RPMI7951 (cell line): ENCODE measurements at places on chromosomes 4 and X.

GRCh38 chr4:83852085-83852451, 316.2 kb downstream of the GPAT3 start:
- DNase-seq = peak; percentile 58

DNA sequence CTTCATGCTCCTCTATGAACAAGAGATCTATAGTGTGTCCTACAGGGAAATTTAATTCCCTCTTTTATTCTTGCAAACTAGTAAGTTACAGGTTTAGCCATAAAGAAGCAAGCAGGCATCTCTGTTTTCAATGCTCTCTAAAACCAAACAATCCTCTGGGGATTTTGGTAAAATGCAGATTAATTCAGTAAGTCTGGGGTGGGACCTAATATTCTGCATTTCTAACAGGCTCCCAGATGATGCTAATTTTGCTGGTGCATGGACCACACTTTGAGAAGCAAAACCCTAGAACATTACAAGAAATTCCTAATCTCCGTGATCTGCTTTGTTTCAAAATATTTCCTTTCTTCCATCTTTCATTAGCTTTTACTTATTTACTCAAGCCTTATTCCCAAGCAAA, 344.9 kb downstream of the PACRGL start:
- DNase-seq = no peak

DNA sequence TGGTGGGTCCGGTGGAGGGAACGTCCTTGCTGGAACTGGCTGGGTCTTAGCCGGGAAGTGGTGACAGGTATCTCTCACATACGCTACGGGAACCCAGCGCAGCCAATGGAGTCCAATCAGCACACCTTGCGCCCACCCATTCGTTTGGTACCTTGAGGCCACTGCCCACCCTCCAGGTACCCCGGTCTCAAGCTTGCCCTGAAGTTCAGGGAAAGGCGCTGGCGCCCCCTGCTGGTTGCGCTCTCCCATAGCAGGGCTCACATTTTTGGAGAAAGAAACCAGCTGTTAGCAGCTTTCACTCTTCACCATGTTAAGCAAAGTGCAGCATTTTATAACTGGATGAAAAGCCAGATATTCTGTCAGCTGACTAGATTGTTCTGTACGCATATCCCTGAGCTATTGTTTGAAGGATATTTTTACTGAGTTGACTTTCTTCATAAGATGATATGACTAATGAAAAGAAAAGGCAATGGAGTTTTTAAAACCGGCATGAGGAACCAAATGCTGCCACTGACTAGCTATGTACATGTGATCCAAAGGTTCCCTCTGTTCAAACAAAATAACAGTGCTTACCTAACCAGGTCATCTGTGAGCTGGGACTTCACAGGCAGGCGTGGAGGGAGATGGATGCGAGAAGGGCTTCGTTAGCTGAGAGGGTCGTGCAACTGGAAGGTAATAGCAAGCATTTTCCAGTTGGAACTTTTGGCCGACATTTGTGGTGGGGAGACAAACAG, 43.7 kb downstream of the OTOP1 start:
- DNase-seq = no peak

DNA sequence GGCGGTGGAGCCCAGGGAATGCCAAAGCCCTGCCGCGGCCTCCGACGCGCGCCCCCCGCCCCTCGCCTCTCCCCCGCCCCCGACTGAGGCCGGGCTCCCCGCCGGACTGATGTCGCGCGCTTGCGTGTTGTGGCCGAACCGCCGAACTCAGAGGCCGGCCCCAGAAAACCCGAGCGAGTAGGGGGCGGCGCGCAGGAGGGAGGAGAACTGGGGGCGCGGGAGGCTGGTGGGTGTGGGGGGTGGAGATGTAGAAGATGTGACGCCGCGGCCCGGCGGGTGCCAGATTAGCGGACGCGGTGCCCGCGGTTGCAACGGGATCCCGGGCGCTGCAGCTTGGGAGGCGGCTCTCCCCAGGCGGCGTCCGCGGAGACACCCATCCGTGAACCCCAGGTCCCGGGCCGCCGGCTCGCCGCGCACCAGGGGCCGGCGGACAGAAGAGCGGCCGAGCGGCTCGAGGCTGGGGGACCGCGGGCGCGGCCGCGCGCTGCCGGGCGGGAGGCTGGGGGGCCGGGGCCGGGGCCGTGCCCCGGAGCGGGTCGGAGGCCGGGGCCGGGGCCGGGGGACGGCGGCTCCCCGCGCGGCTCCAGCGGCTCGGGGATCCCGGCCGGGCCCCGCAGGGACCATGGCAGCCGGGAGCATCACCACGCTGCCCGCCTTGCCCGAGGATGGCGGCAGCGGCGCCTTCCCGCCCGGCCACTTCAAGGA, at the start of gene FGF2:
FGF2 (plus strand) TSS at position 279 of the 705 bp plus-strand sequence; CDS start at position 623, 344 bp downstream.
- peak; percentile 41 for DNase-seq

GRCh38 chr4:187811591-187811990, 184.0 kb upstream of the ZFP42 start:
- no peak for DNase-seq

- DNase-seq = no peak
These were observed 97.3 kb upstream of the SRD5A3 start for GRCh38 chr4:55248756-55249155.

DNA sequence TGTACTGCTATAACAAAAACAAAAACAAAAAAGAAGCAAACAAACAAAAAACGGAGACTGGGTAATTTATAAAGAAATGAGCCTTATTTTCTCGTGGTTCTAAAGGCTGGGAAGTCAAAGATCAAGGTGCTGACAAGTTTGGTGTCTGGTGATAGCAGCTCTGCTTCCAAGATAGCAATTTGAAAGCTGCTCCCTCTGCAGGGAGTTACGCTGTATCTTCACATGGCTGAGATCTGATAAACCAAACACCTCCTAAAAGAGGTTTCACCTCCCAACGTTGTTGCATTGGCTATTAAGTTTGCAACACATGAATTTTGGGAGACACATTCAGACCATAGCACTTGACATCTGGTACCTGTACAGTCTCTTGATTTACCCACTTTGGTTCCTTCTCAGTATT, 854.2 kb downstream of the CENPC start:
- DNase-seq = peak; percentile 25

GRCh38 chr4:110641218-110641617, 18.3 kb upstream of the PITX2 start:
- DNase-seq = no peak
